ENCODE measurements at places on chromosomes 3 and 15.

DNA sequence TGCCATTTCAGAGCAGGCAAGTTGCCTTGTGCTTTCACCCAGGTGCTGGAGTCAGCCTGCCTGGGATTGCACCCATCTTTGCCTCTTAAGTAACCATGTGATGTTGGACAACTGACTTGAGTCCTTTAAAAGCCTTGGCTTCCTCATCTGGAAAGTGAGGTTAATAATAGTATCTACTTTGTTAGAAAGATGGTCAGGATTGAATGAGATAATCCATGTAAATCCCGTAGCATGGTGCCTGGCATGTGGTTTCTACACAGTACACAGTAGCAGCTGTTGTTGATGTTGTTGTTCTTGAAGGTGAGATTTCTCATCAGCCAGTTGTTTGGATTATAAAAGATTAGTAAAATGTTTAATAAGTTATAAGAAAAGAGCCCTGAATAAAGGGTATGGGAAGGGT is 48.8 kb downstream of the PSMD6 start:
- DNase-seq = no peak

DNA sequence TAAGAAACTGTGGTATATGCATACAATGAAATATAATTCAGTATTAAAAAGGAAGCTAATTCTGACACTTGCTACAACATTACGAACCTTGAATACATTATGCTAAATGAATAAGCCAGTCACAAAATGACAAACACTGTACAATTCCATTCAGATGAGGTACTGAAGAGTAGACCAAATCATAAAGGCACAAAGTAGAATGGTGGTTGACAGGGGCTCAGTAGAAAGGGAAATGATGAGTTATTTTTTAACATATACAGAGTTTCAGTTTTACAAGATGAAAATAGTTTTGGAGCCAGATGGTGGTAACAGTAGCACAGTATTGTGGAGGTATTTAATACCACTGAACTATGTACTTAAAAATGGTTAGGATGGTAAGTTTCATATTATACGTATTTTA is 254.6 kb upstream of the RBMS3 start:
- no peak for DNase-seq

- DNase-seq = no peak
Measured at GRCh38 chr3:50147861-50148260, 7.3 kb upstream of the SEMA3F start.

DNA sequence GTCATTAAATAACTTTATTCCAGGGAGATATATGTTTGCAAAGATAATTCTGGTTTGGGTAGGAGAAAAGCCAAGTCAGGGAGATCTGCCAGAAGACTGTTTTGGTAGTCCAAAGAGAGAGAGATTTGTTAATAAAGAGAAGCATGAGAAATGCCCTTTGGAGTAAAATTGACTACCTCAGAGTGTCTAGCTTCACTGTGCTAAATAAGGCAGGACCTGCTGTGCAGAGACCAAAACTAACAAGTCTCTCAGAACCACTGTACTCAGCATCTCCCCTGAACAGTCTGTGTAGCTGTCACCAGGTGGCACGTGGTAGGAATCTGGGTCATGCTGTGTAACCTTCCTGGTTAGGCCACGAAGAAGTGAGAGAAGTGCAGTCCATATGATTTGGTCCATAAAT is 31.6 kb upstream of the SLC35G2 start:
- DNase-seq = no peak

GRCh38 chr3:53708001-53708621 is 138.1 kb downstream of the CHDH start:
- DNase-seq = no peak

GRCh38 chr3:5638550-5638949 is 451.0 kb downstream of the EDEM1 start:
- DNase-seq = no peak

- DNase-seq = no peak
Measured at GRCh38 chr3:50165910-50166538, 10.9 kb downstream of the SEMA3F start.

- DNase-seq = no peak
Measured at GRCh38 chr3:48926425-48927392, 8.1 kb downstream of the ARIH2 start.

GRCh38 chr3:172104471-172105072 is 65.2 kb downstream of the FNDC3B start:
- no peak for DNase-seq

GRCh38 chr3:150035301-150035779 is 64.6 kb upstream of the PFN2 start:
- DNase-seq = no peak

- no peak for DNase-seq
Measured at GRCh38 chr3:141998669-141999290, 122.3 kb downstream of the ATP1B3 start.

DNA sequence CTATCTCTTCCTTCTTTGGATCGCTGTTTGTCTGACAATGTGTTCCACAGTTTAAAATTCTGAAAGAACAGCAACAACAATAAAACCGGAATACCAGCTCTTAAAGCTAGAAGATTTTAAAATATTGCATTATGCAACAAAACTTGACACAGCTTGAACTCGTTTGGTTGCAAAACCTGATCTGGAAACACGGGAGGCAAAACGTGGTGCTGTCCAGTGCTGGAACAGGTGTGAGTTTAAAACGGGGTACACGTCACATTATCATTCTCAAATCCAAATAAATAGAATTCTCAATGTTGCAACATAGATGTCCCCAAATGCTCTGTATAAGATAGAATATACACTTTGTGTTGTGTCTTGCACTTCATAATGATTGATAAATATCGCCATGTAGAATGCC is 110.9 kb upstream of the LYSMD4 start:
- peak; percentile 1 for DNase-seq

- no peak for DNase-seq
Measured at GRCh38 chr3:124766113-124767095, 36.2 kb downstream of the UMPS start.

DNA sequence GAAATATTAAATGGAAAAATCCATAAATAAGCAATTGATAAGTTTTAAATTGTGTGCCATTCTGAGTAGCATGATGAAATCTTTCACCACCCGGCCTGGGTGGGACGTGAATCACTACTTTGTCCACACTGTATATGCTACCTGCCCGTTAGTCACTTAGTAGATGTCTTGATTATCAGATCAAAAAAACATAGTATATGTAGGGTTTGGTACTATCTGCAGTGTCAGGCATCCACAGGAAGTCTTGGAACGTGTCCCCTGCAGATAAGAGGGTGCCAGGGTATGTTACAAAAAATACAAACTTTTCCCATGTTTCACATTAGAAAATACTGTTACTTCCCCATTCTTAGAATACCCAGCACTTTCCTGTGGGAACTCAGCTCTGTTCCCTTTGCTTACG is 35.2 kb downstream of the FAM81A start:
- DNase-seq = no peak

- DNase-seq = no peak
Measured at GRCh38 chr15:73923488-73924164, 2.6 kb upstream of the LOXL1 start.

GRCh38 chr3:14441920-14442300 is 39.5 kb downstream of the SLC6A6 start:
- no peak for DNase-seq

GRCh38 chr3:113104357-113105092 is 106.8 kb upstream of the BOC start:
- no peak for DNase-seq

DNA sequence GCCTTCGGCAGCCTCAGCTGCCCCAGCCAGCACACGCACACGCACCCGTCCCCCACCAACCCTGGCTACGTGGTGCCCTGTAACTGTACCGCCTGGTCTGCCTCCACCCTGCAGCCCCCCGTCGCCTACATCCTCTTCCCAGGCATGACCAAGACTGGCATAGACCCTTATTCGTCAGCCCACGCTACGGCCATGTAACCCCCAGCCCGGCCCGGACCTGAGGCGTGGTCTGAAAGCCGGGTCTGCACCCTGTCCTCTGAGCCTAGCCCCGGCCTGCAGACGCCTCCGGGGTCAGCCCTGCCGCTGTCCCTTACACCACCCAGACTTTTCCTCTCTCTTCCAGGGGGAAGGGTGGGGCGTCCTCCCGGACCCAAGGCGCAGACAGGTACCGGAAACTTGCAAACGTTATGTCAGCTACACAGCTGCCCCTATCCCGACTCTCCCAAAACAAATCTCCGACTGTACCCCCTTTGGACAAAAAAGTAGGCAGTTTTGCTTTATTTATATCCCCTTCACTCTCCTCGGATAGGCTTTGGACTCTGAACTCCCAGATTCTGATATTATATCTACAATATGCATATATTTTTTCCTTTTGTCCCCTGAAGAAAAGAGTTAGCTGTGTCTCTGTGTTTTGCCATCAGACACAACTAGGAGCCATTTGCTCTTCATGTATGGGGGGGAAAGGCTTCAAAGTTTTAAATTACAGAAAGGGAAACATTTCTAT is 1.4 kb downstream of the SOX14 start:
- no peak for DNase-seq
